COR-L47 (cell line): ENCODE measurements at places on chromosomes 16 and 17.

DNA sequence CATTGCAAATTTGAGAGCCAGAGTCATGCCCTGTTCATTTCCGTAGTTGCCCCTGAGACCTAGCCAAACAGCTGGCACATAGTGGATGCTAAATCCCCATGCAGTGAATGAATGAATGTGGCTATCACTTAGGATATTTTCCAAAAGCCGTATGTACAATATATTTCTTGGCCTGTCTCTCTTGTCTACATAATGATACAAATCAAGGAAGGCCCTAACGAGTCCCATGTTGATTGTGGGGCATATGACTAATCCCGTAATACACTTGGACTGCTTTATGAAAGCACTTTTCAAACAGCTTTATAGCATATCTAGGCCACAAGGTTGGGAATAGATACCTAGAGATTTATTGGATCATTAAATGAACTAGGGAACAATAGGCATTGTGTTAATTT, 478.0 kb downstream of the SLC39A11 start:
- DNase-seq = no peak

- no peak for DNase-seq
Measured at GRCh38 chr17:50527155-50527762, 5.3 kb upstream of the EPN3 start.

- DNase-seq = no peak
Measured at GRCh38 chr17:60599220-60599619, 773 bp upstream of the PPM1D start.

DNA sequence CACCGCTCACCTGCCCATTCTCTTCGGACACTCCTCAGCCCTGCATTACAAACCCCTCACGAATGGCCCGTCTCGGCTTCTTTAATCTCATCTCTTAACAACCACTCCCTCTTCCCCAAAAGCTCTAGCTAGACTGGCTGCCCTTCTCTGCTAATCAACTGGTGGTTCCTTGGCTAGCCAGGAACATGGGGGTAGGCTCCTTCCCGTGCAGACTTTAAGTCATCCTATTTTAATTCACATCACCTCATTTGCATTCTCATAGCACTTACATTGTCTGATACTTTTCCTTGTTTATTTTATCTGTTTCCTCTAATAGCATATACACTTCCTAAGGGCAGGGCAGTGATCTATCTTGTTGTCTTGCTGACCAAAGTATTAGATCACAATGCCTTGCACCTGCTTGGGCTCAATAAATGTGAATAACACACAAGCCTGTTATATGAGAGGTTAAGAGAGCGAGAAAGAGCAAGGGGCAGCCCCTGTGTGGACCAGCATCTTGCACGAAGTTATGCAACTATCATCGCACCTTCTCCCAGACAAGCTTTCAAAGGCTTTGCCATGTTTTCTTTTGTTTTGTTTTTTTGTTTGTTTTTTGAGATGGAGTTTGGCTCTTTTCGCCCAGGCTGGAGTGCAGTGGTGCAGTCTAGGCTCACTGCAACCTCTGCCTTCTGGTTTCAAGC, 9.8 kb downstream of the TP53 start:
- DNase-seq = no peak

GRCh38 chr17:71229070-71229469, 891.8 kb upstream of the SOX9 start:
- DNase-seq = no peak

- no peak for DNase-seq
Measured at GRCh38 chr16:55471448-55472097, 7.4 kb upstream of the MMP2 start.

GRCh38 chr16:74466872-74467271, 45.6 kb upstream of the CLEC18B start:
- no peak for DNase-seq

DNA sequence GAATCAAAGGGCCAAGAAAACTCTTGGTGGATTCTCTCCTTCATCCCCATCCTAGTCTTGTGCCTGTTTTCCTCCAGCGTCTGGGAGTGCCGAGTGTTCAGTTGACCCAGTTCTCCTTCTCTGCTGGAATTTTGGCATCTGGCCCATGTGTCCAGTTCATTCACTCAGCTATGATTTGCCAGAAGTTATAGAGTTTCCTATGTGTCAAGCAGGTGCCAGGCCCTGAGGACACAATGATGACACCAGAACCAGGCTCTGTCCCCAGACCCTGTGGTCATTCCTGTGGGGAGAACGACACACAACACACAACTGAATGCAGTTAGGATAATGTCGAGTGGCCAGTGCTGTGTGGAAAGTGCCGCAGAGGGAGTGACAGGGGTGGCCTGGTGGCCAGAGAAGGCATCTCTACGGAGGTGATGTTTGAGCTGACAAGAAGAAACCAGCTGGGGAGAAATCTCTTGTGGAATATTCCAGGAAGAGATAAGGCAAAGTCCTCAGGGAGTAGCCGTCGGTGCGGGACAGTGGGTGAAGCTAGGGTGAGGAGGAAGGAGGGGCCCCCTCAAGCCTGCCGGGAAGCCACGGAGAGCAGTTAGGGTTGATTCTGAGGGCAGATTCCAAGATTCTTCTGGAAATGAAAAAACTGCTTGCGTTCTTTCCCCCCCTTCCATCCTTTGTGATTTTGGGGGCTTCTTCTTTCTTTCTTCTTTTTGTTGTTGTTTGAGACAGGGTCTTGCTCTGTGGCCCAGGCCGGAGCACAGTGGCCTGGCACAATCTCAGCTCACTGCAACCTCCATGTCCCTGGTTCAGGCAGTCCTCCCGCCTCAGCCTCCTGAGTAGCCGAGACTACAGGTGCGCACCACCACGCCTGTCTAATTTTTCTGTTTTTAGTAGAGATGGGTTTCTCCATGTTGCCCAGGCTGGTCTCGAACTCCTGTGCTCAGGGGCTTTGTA, 35.8 kb upstream of the IL34 start:
- DNase-seq = no peak

DNA sequence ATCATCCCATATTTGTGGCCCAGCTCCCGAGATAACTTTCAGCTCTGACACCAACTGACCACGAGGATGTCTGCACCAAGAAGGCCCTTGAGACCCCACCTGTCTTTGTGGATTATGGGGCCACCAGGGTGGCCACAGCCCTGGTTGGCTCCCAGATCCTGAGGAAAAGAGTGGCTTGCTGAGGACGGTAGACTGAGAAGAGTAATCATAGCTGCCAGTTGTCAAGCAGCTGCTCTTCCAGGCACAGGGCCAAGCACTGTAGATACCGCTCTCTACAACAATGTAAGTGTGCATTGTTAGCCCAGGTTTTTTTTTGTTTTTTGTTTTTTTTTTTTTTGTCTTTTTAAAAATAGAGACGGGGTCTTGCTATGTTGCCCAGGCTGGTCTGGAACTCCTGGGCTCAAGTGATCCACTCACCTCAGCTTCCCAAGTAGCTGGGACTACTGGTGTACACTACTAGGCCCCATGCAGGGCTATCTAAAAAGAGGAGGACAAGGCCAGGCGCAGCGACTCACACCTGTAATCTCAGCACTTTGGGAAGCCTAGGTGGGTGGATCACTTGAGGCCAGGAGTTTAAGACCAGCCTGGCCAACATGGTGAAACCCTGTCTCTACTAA, 9.6 kb downstream of the ZNF205 start:
- peak; percentile 41 for DNase-seq

DNA sequence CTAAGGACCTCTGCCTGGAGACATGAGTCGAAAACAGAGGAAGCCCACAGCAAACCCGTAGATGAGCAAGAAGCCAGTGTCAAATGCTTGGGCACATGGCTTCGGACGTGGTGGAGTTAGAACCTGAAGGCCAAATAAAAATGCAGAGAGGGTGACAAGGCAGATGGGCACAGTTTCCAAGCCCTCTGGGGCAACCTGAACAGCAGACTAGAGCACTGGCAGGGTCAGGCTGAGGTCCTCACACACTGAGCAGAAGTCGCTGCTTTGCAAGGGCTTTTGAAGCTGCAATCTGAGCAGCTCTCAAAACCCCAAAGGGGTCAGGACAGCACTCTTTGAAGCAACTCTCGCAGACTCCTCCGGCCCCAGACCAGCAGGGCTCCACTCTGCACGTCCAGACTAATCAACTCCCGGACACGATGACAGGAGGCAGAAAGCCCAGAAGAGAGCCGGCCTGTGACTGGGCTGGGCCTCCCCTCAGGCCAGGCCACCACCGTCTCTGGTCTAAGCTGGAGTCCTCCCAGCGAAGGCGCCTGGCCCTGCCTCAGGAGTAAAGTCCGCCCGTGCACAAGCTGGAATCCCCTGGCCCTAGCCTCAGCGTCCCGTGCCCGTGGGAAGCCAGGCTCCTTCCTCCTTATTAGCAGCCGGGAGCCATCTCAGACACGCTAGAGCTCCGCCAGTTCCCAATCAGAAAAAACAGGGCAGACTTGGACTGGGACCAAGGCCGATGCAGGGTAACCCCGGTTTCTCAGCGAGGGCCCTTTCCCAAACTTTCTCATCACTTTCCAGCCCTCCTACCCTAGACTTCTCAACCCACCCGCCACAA, 924 bp downstream of the SMARCD2 start:
- DNase-seq = peak; percentile 13

DNA sequence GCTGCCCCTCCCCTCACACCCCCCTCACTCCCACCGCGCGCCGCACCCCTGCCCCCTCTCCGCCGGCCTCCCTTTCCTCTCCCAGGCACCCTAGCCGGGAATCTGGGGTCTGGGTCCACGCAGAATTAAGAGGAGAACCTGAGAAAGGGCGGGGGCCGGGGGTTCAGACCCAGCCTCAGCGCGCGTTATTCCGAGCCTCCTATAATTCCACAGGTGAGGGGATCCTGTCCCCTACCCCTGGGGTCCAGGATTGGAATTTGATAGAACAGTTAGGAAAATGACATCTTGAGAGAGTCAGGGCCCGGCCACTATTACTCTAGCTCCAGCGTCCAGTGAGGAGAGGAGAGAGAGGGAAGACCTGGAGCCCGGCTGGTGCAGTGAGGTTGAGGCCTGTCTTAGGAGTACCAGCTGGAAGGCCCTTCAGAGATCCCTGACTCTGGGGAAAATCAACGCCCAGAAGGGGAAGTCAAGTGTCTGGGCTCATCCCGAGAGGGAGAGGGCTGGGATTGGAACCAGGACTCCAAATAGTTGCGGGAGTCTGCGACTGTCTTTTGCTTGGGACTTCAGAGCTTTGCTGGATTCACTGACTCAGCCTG, 17.3 kb downstream of the GRB7 start:
- no peak for DNase-seq

DNA sequence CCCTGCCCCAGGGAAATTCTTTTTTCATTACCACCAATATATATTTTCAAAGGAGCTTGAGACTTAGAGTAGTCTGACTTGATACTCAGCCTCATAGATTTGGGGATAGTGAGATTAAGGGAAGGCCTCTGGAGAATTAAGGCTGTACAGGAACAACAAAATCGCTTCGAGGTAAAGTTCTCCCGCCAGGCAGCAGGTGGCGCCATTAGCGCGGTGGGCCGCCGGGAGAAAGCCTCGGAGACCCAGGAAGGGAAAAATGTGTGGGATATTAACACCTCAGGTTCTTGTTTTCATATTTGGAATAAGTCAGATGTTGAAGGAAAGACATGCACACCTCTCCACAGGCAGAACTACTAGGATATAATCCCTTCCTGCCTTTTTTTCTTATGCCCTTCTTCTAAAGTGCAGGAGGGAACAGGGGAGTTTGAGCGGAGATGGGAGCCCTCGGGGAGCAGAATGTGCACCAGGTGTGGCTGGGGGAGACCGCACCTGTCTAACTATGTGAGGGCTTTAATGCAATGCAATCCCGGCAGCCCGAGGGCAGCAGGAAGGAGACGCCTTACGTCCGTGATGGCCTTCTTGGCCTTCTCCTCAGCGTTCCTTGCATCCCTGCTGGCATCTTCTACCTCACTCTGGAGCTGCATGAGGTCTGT, 25.9 kb downstream of the MYH3 start:
- no peak for DNase-seq

DNA sequence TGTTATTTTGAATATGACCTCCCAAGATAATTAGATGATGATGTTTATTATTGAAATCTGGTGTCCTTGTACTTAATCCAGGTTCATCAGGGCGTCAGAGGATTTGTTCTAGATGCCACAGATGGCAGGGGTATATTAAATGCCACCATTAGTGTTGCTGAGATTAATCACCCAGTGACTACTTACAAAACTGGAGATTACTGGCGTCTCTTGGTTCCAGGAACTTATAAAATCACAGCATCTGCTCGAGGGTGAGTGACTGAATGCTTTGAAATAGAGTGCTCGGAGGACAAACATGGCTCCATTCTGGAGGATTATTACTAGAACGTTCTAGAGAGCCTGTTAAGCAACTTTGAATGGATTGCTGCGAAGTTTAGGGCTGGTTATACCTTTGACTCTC, 33.5 kb upstream of the GOSR1 start:
- DNase-seq = no peak

DNA sequence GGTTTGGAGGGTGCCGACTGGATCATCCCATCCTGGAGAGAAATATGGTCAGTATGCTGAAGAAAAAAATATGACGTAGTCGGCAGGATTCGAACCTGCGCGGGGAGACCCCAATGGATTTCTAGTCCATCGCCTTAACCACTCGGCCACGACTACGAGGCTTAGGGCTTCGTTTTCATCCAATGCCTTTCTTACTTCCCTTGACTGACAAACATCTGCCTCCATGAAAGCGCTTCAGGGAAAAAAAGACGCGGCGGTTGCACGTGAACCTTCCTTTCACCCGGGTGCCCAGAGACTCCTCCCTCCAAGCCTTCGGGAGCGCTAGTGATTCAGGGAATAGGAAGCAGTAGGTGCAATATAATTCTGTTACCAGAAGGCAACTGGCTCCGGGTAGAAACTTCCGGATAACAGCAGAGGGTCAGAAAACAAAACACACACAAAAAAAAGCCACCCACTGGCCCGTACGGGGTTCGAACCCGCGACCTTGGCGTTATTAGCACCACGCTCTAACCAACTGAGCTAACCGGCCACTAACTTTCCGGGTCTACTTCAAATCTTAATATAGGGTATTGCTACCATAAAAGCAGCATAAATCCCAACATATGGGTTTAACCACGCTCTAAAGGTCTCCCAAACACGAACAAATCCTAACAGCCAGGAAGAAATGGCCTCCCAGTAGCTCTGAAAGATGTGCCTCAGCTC, 16.3 kb upstream of the AURKB start:
- no peak for DNase-seq

- no peak for DNase-seq
Measured at GRCh38 chr17:28907709-28908475, 5.0 kb upstream of the DHRS13 start.
